ENCODE measurements at places on chromosomes 1 and 21.

GRCh38 chr1:91591175-91591974 is 90.7 kb downstream of the CDC7 start:
- peak; percentile 34 for DNase-seq

DNA sequence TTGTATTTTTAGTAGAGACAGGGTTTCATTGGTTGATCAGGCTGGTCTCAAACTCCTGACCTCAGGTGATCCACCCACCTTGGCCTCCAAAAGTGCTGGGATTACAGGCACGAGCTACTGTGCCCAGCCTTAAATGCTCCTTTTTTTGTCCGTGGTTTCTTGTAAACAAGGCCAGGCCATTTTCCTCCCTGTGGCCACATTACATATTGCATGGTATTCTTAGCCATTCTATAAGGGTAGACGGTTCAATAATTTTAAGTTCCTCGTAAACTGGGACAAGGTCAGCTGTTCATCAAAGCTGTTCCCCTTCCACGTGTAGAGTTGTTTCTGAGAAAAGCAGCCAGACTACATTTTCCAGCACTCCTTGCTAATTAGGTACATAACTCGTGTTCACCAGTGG is 10.3 kb upstream of the LUZP1 start:
- peak; percentile 12 for DNase-seq

DNA sequence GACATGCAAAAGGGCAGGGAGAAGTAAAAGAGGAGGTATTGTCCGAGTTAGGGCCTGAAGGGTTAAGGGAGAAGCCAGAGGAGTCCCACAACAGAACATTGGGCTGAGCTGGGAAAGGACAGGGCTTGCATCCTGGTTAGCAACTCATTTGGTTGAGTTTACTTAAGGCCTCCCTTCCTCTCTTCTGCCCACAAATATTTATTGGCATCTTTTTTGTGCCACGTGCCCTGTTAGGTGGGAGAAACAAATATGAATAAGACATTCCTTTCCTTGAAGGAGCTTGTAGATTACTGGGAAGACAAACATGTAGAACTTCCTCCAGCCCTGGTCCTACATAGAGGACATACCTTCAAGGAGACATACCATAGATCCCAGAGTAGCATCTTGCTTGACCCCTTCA is 53.0 kb upstream of the PRELP start:
- no peak for DNase-seq

DNA sequence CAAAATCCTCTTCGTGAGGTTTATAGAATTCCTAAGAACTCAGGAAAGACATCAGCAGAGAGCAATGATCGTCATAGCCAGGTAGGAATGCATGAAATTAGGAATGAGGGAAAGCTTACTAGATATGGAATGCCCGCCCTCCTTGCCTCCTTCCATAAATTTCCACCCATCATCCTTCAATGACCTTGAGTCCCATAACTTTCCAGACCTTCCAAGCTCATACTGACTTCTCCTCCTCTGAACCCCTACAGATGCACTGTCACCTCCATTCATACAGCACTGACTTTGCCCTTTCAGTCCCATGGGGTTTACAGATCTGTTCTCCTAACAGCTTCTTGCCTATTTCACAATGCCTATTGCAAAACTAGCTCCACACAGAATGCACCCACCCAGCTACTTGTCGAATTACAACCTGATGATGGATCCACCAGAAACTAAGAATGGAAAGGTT is 23.8 kb upstream of the PPP1R15B start:
- DNase-seq: peak; percentile 73

DNA sequence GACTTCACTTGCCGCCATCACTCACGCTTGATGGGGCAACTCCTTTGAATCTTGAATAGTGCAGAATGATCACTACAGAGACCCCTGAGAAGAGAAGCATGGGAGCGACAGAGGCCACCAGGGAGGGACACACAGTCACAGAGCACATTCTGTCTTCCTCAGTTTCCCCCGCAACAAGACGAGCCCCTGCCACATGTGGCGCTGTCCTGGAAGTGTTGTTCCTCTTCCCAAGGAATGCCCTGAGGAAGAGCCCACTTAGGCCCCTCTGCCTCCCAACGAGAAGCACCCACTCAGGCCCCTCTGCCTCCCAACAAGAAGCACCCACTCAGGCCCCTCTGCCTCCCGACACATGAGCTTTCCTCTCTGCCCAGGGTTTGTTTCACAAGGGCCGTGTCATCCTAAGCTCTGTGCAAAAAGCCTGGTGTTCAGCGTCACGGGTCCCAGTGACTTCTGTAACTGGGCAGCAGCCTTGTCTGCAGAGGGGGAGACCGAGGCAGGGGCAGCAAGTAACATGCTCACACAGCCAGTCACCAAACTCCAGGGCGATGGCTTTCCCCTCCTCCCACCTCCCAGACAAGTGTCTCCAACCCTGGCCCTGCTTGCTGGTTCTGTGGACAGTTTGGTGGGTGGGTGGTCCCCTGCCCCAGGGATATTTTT is 19.8 kb downstream of the SLC37A1 start:
- no peak for DNase-seq

- peak; percentile 53 for DNase-seq
These were observed 389.7 kb upstream of the RUNX1 start for GRCh38 chr21:35438643-35439404.

- DNase-seq: no peak
These were observed 1.0 kb downstream of the PAX7 start for GRCh38 chr1:18631496-18632217.

DNA sequence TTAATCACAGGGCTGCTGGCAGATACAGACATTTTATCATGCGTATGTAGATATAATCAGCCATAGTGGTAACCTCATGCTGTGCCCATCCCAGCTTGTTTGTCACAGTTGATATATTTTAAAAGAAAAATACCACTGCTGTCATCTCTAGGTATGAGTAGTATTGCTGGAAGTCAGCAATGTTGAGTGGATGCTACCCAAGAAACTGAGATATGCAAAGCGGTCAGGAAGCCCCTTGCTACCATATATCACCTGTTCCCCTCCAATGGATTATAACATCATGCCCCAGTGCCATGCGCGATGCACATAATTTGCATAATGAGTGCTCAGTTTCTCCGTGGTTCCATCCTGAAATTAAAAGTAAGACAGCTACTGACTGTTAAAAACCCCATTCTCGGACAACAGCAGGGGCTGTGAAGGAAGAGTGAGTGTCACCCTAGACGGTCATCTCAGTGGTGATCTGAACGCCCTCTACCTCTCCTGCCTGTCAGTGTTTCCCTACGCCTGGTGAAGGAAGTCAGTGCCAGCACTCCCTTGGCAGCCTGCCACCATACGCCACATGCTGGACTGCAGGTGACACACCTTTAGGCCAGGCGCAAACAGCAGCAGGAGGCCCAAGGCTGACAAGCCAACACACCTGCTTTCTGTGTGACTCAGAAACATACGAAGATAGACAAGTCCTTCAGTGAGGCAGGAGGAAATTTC is 2.7 kb downstream of the IL10RB start:
- DNase-seq: no peak

DNA sequence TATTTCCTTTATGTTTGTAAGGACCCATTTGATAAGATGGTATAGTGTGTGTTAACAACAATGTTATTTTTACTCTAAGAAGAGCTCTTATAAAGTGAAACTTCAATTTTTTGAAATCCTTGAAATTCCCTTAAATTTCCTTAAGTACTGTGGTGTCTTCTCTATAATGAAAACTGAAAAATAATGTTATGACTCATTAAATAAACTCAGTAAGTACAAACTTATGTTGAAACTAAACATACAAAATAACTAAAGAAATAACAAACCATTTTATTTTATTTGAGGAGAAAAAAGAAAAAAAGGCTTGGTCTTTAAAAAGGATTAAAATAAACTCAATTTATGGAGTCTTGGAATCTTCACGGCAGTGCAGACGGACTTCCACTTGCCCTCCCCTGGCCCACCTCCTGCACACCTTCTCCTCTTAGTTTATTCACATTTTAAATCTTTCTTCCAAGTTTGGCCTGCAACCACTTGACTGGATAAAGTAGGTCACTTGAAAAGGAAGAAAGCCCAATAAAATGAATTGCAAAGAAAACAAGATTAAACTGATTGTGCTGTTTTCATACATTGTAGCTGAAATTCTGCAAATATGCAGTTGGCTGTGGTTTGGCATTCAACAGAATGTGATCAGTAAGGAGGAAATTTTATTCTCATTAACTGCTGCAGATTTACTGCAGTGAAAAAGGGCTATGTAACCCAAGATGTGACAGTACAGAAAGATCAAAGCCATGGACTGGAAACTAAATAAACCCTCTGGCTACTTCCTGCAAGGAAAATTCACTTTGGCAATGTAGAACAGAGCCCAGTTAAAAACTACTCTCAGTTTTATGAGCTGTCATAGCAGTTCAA is 48.5 kb upstream of the SCYL3 start:
- no peak for DNase-seq

GRCh38 chr1:199182186-199182843 is 543.5 kb downstream of the PTPRC start:
- peak; percentile 28 for DNase-seq

DNA sequence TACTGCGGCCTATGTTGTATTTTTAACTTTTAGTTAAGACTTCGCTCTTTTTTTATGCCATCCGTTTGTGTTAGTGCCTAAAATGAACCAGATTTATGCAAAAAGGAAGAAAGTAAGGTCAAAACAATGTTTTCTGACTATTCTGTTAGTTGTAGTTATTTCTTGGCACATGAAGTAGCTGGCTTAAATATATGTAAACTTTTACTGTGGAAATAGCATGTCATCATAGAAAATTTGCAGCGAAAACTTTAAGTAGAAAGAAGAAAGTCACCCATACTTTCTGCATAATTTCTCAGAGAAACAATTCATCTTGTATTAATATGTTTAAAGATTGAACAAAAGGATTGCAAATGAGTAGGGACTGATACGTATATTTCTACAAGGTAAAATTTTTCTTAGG is 106.4 kb downstream of the NEK7 start:
- DNase-seq: no peak

DNA sequence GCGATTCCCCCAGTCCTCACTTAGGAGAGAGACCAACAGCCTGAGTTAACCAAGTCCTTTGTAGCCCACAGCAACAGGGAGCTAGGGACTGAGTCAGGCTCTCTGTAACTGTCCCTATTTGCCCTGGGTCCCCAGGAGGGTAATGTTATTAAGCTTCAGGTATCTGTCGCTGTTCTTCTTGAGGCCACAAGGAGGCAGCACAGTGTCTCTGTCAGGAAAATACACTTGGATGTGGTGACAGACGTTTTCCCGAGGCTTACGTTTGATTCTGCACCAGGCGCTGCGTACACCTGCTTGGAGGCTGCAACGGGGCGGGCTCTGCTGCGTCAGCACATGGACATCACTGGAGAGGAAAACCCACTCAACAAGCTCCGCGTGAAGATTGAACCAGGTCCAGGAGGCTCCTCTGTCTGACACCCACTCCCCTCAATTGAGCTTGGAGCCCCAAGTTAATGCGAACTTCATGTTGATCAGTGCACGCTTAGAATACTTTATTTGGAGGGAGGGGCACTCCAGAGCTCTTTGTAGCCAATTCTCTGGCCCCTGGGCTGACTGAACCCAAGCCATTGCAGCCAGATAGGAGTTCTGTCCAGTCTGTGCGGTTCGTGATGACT is 10.7 kb upstream of the ELF3 start:
- peak; percentile 18 for DNase-seq

DNA sequence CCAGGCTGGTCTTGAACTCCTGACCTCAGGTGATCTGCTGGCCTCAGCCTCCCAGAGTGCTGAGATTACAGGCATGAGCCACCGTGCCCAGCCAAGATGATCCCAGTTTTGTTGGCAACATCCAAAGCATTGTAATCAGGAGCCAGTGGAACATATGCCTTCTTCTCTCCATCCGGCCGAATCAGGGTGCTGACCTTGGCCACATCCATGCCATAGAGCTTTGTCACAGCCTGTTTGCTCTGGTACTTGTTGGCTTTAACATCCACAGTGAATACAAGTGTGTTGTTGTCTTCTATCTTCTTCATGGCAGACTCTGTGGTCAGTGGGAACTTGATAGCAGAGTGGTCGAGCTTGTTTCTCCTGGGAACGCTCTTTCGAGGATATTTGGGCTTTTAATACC is 17.1 kb downstream of the TNFRSF8 start:
- DNase-seq: no peak

GRCh38 chr1:111448482-111448917 is 556 bp downstream of the WDR77 start:
- no peak for DNase-seq

- no peak for DNase-seq
These were observed 224.9 kb downstream of the TRABD2B start for GRCh38 chr1:47772281-47772680.

GRCh38 chr1:175742790-175743459 is 470 bp downstream of the TNR start:
- no peak for DNase-seq

DNA sequence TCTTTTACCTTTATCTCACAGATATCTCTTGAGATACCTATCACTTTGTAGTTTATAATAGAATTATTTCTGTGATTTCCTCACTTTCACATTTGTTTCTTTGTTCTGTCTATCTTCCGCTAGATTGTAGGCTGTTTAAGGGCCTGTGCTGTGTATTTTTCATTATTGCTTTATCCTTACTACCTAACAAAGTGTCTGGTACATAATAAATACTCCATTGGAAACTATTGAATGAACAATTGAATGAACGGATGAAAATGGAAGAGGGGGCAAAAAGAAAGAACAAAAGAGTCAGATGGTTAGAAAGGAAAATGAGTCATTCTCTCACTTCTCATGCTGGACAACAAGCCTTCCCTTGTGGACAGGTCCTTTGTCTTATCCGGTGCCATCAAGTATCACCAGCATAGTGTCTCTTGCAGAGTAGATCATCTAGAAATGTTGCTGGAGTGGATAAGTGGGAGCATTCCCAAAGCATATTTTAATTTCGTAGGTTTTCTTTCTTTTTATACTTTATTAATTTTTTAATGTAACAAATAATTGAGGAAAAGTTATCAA is 159.8 kb downstream of the NEK7 start:
- no peak for DNase-seq

- DNase-seq: no peak
These were observed 362 bp downstream of the ZBTB48 start for GRCh38 chr1:6580119-6580592.

GRCh38 chr1:173328961-173329360 is 121.8 kb upstream of the TNFSF4 start:
- no peak for DNase-seq

DNA sequence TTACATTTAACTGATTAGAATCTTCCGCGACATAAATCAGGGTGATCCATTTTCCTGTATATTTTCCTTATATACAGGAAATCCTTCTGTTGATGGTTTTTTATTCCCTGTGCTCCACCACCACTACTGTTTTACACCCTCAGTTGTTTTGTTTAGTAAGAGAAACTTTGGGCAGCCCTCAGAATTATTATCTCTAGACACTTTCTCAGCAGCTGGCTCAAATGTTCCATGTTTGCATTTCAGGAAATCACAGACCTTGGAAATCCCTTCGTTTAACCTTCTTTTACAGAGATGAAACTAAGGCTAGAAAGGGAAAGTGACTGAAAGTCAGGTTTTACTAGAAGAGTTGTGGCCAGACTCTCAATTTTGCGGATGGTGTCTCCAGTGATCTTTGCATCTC is 15.2 kb downstream of the ZNF697 start:
- no peak for DNase-seq

Data from HL-60 (cell line).